ENCODE measurements at places on chromosomes 7 and 10.
A peak's percentile ranks its signal among the peaks of the same experiment; 100 is the strongest.

- no peak for DNase-seq
These were observed 10.7 kb downstream of the LUC7L2 start for GRCh38 chr7:139370301-139370942.

DNA sequence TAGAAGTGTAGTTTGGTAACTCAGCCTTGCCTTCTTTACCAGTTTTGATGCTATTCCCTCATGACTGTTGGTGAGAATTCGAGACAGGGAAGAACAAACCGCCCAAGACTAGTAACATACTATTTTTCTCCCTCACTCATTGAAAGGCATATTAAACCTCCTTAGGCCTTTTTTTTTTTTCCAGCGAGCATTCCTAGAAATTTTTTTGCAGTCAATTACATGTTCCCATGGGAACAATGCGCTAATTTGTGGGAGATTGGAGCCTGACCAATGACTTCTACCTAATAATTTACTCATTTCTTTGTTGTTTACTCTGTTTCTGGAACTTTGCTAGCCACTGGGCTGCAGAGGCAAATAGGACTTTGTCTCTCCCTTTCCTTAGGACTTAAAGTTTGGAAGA, 6.0 kb downstream of the VPS50 start:
- no peak for DNase-seq

- DNase-seq: no peak
These were observed 57.9 kb downstream of the DNAJB9 start for GRCh38 chr7:108627476-108628051.

DNA sequence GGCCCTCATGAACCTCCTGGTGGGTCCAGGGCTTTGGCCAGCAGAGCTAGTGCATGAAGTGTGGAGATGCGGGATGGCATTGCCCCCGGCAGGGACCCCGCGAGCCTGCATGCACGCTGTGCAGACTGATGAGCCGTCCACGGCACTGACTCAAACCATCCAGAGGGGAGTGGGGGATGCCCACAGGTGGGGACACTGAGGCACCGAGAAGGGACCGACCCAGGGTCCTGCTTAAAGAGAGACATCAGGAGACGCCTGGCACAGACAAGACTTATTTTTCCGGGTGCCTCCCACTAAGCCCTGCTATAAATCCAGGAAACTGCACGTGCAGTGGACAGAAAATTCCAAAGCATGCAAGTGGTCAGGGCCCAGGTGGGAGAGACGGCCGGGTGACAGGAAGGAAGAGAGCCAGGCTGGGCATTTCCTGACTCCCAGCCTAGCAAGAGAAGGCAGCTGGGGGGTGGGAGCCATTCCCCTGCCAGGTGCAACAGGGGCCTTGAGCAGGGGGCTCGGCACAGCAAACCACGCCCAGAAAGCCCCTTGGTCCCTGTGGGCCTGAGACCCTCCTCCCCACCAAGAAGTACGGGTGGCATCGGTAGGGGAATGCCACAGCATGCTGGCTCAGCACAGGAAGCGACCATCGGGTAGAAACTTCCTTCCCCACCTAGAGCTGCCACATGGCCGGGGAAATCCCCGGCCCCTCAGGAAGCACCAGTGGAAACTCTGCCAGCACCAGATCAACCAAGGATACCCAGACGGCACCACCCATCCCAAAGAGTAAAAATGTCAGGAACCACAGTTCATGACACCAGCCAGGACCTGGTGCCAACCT, 91.5 kb downstream of the FOXL3 start:
- peak; percentile 61 for DNase-seq

DNA sequence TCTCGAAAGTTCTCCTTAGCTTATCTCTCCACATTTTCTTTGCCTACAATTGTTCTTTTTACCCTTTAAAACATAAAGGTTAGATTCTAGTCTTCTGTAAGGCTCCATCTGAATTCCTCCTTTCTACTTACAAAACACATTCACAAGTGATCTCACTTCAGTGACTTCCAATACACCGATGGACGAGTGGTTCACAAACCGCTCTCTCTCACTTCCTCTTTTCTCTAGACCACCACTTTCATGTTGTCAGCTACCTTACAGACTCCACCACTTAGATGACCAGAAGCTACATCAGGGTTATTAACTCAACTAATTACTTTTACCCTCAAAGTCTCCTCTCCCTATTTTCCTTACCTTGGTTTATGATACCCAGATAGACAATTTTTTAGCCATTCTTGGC, 11.8 kb downstream of the MET start:
- no peak for DNase-seq

- DNase-seq: no peak
These were observed 1154.0 kb upstream of the CELF2 start for GRCh38 chr10:9863559-9864121.

DNA sequence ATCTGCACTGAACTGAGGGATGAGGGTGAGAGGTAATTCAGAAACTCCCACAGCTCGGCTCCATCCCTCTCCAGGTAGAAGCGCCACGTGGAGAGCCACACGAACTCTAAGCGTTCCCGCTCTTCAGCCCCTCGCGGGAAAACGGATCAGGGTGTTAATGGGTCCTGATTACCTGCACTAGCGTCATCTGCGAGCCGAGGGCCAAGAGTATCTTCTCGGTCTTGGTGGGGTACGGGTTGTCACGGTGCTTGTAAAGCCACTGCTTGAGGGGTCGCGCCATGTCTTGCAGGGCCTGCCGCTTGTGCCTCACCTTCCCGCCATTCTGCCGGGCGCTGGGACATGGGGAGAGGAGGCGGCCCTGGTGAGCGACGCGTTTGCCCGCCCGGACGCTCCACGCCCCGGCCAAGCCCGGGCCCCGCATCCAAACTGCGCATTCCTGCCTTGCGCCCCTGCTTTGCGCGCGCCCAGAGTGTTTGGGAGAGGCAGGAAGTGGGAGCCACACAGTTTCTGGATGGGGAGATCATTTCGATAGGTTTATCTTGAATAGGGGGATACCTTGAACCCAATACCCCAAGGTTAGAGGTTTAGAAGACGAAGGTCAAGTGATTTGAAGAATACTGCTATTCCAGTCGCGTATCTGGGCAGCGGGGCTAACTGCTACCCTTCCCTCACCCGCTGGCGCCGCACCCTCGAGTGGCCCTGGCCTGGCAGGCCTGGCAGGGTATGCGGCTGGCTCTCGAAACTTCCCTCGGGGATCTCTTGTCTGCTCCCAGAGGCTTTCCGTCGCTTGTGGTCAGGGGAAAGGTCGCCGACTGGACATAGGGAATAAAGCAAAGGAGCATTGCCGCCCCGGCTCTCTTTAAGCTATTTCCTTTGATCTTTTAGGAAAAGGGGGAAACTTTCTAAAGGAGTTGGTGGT, 4.2 kb downstream of the MKX start:
- DNase-seq: no peak

DNA sequence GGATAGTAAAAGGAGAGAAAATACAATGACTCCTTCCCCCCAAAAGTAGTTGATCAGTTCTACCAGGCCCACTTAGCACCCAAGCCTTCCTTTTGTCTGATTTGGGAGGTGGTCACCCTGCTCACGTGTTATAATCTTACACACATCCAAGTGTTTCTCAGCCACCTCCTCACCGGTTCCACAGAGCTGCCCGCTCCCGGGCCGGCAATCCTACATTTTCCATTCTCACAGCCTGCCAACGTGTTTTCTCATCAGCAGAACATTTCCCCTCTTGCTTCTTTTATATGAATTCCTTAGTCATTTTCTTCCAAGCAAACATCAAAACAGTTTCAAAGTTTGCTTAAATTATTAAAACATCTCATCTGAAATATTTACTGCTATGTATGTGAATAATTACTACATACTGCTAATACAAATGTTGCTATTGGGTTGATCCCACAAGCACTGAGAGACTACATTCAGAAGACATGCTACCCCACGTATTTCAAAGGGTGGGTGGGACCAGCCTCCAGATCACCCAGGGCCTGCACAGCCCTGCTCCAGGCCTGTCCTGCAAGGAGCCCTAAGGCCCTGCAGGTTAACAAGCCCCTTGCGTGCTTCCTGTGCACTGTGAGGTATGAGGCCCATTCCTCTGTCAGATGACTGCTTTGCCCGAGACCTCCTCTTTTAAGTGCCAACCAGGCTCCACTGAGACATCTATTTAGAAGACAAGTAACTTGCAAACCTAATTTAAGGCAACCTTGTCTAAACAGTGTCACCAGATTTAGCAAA, 75.3 kb downstream of the GRB10 start:
- DNase-seq: no peak

GRCh38 chr7:83413831-83414230, 235.1 kb downstream of the SEMA3E start:
- DNase-seq: no peak
